Activated T-helper 17 cell treated with anti-CD3 and anti-CD28 coated beads, Interleukin-2, amount 50 U/mL, for 72 hours (primary cell): ENCODE measurements at places on chromosomes 1 and 21. TPM values are rescaled to one million over a fixed set of nuclear protein-coding genes. Genes with fewer than 3 reads are reported as not detected.

DNA sequence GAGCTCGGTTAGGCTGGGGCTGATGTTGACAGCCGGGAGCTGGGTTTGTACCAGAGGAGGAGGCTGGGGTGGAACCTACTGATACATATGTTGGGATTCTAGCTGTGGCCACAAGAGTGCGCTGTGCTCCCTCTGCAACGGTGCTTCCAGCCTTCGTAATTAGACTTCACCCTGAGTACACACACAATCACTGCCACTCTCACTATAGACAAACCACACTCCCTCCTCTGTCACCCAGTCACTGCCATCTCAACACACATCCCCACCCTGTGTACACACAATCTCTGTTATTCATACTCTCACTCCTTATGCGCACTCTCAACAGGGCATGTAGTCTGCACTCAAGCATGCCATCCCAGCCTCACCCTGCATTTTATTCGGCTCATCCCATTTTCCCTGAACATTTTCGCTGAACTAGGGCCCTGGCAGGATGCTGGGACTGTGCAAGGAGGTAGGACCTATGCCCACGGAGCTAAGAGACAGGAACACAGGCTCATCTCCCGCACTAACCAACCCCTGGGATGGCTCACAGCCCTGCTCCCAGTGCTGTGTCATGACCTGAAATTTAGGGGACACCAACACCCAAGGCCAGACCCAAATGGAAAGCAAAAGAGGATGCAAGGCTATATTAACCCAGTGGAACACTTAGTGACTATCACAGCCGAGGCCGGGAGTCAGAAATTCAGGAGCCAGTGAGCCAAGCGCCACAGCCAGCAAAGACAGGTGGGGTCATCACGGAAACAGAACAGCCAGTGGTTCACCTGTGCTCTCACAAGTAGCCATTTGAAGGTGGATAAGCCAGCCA is 5.7 kb downstream of the GJB3 start:
- ATAC-seq, result peak; percentile 86

GRCh38 chr1:6389971-6390370 is 3.6 kb downstream of the ACOT7 start:
- no peak for ATAC-seq

- no peak for ATAC-seq
Measured at GRCh38 chr1:40638097-40639036, 27.1 kb downstream of the RIMS3 start.

DNA sequence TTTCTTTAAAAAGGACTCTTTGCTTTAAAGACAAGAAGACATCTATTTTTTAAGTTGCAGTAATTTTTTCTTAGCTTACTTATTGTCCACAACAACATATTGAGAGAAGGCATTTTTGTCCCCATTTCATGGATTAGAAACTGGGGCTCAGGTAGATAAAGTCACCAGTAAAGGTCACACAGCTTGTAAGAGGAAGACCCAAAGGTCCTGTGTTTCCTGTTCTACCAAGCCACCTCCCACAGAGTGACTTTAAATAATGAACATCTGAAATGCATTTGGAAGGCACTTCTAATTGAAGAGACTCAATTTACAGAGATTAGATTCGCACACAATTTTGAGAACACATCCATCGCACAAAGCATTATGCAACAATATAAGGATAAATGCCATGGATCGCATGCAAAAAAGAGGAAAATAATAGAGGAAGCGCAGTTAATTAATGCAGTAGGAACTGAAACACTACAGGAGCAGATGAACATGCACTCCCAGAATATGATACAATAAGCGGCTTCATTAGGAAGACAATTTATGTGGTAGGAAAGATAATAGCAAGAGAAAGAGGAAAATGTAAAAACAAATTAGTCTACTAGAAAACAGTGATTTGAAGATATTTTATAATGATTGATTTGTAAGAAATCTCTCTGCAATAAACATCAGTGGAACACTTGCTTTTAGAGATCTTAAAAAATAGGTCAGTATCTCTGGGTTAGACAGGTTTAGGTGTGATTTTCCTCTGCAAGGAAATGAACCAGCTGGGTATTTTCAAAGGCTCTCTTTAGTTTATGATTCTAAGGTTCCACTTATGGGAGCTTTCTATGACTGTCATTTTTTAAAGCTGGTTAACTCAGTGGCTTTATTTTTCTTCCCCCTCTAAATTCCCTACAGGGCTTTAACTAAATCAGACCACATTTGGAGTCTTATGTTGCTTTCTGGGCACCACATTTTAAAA is 27.1 kb upstream of the CD2 start:
- ATAC-seq, result peak; percentile 24

DNA sequence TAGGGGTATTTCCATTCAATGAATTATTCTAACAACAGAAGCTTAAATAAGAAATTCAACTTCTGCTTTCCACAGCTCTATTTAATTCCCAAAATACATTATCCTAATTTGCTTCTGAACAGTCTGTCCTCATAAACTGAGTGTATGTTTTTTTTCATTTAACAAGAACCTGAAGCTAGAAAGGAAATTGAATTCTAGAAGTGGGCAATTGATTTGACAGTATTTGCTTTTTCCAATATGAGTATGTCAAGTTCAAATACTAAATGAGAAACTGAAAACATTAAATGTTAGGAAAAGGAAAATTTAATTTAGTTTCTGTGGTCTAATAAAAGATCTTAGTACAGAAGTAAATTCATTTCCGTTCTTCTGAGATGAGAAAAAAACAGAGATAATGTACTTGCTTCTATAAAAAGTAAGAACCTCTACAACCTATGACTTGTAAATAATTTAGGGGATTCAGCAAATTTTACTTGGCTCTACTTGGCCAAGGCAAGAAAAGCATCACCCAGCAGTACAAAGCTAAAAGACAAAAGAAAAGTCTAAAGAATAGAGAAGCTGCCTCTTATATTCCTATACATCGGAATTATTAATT is 31.1 kb downstream of the RAB3GAP2 start:
- ATAC-seq, result peak; percentile 59

DNA sequence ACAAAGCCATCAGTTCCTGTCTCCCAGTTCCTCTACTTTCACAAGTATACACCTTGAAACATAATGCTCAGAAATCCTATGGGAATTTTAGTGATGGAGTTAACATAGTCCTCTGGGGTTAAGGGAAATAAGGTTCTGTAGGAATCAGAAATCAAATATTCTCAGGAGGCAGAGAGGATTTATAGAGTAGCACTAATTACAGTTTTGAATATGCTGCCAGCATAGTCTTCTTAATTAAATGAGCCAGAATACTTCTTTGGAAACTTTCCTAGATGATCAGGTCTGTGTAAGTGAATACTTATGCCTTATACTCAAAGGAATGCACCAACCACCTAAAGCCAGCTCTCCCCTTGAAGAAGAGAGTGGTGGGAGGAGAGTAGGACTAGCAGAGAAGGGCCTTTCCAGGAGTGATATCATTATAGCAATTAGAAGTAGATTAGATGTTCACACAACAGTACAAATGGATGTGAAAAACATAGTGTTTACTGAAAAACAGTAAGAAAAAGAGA is 31.4 kb upstream of the DIRAS3 start:
- ATAC-seq, result no peak

DNA sequence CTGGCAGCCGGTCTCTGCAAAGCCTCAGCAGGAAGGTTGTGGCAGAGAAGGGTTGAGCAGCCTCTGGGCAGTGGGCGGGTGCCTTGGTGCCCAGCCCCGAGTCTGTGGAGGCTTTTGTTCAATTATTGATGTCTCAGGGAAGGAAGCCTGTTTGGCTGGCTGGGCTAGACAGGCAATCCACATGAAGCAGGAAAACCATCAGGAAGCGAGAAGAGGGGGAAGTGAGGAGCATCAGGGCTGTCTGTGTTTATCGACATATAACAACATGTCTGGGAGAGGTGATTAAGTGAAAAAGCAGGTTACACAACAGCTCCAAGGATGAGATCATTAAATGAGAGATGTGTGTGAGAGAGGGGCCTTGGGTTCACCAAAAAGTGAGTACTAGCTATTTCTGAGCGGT is 105.4 kb downstream of the UBE2U start:
- no peak for ATAC-seq

- ATAC-seq, result no peak
Measured at GRCh38 chr1:170009551-170009950, 64.9 kb downstream of the KIFAP3 start.

GRCh38 chr1:94215955-94216354 is 21.4 kb downstream of the ARHGAP29 start:
- no peak for ATAC-seq

DNA sequence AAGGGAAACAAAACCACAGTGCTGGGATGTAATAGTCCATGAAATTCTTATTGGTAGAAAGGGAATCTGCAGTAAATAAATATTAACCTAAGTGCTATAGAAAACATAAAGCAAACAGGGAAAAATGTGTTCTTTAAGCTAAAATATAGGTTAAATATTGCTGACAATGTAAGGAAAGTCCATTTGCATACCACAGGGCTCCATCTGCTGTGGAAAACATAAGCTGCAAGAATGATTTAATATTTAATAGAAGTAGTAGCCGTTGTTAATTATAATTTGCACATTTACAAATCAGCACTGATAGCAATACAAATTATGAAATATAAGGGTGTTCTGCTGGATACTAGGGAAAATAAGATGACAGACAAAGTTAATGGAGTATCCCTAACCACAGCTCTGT is 444.9 kb upstream of the PKN2 start:
- no peak for ATAC-seq

DNA sequence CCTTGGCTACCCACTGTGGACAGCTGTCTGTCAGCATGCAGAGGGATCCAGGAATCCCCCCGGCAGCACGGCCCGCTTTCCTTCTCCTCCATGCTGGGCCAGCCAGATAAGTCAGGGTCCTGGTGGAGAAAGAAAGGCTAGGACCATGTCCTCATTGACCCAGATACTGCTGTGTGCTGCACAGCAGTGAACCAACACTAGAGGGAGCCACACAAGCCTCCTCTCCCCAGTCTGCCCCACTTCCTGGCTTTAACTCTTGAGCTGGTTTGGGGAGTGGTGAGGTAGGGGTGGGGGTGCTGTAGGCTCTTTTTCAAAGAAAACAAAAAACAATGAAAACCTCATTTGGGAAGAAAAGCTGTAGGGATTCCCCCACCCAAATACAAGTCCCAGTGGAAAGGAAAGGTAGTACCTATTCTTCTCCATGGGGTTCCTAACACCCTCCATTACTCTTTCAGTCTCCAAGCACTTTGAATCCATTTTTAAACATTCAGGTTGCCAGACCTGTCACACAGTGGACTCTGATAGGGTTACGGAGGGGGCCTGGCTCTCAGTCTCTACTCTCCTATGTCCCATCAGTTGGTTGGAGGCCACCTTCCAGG is 84.9 kb upstream of the CD1D start:
- peak; percentile 74 for ATAC-seq

The TRIM58 gene
- 0.19 TPM for total RNA-seq

The MAEL gene
- not detected for total RNA-seq

The CCDC28B gene
- 14.3 TPM for total RNA-seq

The MATN1 gene
- total RNA-seq, result 0.52 TPM

The SHISA4 gene
- total RNA-seq, result 0.69 TPM

The PTPN14 gene
- total RNA-seq, result 0.66 TPM

The DR1 gene
- 87.0 TPM for total RNA-seq
